Bone marrow (tissue), 2 donors: ENCODE measurements at places on chromosomes 3 and 15.
A peak's percentile ranks its signal among the peaks of the same experiment; 100 is the strongest.

- peak; percentile 87 for DNase-seq
These were observed 365.5 kb downstream of the SHQ1 start for GRCh38 chr3:72482589-72483321.

DNA sequence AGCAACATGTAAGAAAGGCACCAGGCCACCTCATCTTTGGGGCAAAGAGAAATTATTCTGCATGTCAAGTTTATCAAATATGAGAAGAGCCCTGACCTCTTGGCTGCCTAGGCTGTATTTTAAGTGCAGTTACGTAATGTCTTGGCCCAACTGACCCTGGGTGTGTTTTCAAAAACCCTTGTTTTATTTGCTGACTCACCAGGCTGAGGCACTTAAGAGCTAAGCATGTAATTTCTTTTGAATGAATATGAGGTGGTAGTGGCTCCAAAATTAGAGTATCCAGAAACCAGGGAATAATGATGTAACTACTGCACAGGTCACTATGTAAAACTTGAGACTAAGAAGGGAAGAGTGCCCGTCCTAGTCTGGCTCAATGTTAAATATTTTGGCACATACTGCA, 24.3 kb downstream of the PGPEP1L start:
- DNase-seq = no peak

DNA sequence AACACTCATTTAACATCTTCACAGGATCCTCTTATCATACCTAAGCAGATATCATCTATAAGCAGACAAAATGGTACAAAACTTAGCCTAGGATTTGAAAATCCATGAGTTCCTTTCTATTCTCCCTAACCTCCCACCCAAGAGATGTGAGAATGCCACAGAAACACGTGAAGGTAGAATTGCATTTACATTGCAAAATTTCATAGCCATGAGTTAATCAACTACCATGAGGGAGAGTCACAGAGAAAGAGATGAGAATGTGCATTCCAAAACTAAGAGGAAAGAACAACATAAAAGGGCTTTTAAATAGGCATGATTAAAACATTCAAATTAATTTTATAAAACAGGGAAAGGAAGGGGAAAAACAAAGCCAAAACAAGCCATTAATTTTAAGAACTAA, 806.2 kb downstream of the NTRK3 start:
- DNase-seq = no peak

GRCh38 chr15:57505949-57506391, 85.7 kb upstream of the MYZAP start:
- DNase-seq = no peak

GRCh38 chr15:28192772-28193171, 93.7 kb upstream of the OCA2 start:
- no peak for DNase-seq

DNA sequence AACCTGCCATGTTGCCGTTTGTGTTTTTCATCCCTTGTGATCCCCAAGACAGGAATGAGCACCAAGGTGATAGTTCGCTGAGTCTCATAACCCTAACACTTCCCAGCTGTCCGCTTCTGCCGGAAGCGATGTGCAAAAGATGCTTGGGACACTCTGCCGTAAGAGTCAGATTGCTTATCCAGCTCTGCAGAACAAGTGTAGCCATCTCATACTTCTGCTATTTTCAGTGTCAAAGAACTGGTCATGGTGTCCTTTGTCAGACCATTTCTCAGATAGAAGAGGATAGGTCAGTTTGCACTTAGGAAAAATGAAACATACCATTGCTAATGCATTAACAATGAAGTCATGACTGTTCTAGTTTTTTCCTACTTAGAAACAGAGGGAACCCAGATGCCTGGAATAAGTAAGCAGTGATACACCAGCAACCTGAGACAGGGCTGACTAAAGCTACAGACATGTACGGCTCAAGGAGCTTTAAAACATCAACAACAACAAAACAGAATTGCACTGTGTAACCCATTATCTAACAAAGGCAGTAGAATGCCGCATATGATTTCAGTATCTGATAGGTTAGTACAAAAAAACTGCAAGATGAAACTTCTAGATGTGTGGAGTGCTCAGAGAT, 134.0 kb upstream of the IL12A start:
- no peak for DNase-seq

DNA sequence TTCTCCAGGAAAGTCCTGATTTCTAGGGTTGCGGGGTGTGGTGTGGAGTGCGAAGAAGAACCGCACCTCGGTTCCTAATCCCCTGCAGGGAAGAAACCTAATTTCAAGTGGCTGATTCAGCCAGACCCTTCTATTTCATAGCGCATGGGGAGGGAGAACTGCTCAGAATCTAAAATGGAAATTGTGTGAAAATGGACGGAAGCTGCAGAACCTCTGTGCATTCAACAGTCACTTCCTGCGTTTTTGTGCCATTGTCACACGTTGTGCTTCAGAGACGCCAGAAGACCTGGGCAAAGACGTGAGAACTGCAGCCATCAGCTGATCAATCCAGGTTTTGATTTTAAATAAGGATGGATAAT, 1.2 kb downstream of the SIDT1 start:
- no peak for DNase-seq

DNA sequence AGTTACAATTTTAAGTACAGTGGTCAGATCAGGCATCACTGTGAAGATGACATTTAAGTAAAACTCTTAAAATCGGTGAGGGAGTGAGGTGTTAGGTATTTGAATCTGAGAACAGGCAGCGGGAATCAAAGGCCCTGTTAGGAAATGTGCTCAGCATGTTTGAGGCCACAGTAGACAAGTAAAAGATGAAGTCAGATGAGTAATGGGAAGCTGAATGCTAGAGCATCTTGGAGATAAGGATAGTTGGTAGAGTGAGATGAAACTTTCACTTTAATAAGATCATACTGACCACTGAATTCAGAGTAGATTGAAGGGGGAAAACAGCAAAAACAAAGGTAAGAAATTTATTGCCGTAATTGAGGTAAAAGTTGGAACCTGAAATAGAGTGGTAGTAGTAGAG, 61.6 kb downstream of the DCBLD2 start:
- DNase-seq = no peak

GRCh38 chr15:39192351-39192750, 388.5 kb upstream of the THBS1 start:
- no peak for DNase-seq

- DNase-seq = no peak
These were observed 18.6 kb downstream of the DCP1A start for GRCh38 chr3:53328746-53329145.

GRCh38 chr15:49134683-49135341, 20.6 kb downstream of the COPS2 start:
- no peak for DNase-seq

DNA sequence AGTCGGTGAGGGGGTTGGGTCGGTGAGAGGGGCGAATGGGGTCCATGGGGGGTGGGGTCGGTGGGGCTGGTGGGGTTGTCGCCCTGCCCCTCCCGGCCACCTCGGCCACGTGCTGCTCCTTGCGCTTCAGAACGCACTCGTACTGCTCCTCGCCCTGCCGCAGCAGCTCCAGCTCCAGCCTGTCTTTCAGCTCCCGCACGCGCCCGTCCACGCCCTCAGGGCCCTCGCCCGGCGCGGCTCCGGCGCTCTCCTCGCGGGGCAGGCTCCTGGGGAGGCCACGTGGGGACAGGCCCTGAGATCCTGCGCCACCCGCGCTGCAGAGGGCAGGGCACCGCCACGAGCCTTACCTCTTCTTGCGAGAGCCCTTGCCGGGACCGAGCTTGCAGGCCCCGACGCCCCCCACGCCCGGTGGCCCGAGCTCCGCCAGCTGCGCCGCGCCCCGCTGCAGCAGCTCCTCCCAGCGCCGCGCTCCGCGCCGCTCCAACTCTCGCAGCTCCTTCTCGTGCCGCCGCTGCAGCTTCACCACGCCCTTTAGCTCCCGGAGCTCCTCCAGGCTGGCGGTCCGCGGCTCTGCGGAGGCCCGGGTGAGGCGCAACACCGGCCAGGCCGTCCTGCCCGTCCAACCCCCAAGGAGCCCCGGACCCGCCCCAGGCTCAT, 8.2 kb upstream of the ANKRD63 start:
- DNase-seq = no peak

DNA sequence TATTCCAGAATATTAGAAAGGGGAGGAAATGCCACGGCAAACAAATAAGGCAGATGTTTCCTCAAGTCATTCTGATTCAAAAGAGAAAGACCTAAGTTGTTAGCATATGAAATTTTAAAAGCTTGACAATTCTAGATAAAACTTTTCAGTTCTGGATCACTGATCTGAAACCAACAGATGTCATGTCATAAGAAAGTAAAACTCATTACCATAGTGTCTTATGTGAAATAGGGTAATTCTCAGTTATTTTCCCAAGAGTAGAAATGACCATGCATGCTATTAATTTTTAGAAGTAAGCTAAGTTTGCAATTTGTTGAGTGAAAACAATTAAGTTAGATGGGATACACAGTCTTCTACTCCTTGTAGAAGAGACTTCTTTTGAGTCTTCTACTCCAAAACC, 630.3 kb downstream of the NAALADL2 start:
- DNase-seq = no peak

GRCh38 chr3:189688262-189688661, 57.1 kb downstream of the TP63 start:
- no peak for DNase-seq

DNA sequence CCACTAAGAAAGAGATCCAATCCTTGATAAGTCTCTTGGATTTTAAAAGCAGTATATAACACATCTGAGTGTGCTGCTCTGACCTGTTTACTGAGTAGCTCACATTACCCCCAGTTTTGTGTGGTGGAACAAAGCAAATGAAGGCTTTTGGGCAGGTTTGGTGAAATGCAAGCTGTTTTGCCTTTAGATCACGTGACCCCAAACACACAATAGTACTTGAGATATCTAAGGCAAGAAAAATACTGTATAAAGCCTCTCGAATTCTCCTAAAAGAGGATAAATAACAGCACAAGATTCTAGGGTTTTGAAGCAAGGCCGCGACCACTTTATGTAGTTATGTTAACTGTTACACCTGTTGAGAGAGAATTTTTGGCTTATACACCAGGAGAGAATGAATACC, 49.3 kb upstream of the TRIM42 start:
- no peak for DNase-seq

- no peak for DNase-seq
These were observed 165.2 kb downstream of the SLCO3A1 start for GRCh38 chr15:92018535-92019239.

DNA sequence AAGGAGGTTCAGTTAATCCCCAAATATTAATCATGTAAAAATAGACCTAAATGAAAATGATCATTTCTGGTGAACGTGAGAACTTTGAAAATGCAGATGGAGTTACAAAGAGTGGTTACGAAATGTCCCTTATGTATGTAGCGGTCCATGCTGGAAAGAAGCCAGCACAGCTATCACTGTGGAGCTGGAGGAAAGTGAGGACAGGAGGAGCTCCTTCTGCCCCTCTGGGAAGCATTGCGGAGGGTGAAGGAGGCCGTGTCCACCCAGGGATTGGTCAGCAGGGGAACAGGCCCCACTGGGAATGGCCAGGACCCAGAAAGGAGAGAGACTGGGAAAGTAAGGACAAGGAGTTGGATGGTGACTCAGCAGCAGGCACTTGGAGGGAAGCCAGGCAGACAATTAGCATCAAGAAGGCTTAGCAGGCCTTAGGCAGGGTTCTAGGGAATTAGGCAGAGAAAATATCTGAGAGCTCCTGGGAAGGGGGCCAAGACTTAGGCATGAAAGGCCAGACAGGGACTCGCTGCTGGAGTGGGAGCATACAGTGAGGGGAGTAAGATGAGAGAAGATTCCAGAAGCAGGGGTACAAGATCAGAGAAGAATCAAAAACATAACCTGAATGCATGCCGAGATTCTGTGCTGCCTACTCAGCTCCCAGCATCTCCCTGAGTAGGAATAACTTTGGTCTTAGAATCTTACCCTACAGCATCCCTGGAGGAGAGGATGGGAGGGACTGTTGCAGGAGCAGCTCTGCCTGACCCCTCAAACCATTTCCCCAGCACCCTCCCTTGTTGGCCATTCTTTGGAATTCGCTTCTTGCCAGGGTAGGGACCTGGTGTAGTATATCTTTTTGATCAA, 171.0 kb upstream of the UMPS start:
- no peak for DNase-seq

DNA sequence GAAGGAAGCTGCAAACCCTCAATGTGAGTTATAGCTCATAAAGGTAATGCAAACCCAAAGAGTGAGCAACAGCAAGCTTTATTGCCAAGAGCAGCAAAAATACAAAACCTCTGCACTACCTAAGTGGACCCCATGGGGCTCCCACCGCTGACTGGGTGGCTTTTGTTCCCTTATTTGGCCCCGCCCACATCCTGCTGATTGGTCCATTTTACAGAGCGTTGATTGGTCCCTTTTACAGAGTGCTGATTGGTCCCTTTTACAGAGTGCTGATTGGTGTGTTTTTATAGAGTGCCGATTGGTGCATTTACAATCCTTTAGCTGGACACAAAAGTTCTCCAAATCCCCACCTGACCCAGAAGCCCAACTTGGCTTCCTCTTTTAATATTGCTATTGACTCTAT, 154.5 kb upstream of the NSMCE3 start:
- no peak for DNase-seq

- no peak for DNase-seq
These were observed 87.2 kb upstream of the TBL1XR1 start for GRCh38 chr3:177284383-177284881.

DNA sequence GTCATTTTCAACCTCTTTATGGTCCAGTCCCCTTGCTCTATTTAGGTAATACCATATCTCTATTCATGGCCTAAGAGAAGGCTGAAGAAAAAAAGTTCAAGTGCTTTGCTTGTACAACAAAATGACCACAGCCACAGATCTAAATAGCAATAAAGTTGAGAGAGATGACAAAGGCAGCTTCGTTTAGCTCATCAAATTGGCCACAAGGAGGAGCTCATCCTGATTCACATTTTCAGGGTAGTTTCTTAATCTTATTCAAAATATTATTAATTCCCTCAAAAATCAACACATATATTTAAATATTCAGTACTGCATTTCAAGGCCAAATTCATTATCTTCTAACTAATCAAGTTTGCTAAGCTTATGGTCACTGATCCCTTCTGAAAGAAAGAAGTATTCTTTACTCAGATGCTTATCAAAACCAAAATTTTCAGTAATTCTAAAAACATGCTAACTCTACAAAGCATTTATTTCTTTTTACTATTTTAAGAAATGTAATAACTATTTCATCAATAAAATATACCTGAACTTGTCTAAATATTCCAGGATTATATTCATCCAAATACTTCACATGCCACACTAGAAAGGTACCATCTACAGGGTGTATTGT, 85.5 kb downstream of the DMXL2 start:
- no peak for DNase-seq

DNA sequence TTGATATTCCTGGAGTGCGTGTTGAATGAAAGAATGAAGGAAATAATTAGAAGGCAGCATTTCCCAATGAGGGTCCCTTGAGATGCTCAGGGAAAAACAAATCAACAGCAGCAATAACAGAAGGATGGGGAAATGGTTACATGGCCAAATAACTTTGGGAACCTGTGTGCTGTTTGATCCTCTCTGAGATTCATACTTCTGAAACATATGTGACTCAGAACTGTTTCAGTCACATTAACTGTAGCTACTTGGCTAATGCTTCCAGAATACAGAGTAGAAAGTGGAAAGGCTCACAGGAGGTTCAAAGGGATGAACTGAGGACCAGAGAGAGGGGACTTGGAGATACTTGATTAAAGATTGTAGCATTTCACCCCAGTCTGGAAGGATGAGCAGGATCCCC, 258.2 kb downstream of the SLCO3A1 start:
- no peak for DNase-seq

- no peak for DNase-seq
These were observed 78.3 kb downstream of the LRRK1 start for GRCh38 chr15:100997442-100997841.
